ENCODE measurements at places on chromosomes 6 and 20.

GRCh38 chr6:34958734-34959133 lies 69.7 kb downstream of the ANKS1A start:
- DNase-seq: no peak

GRCh38 chr6:128601060-128601459 lies 80.7 kb upstream of the PTPRK start:
- DNase-seq: no peak

DNA sequence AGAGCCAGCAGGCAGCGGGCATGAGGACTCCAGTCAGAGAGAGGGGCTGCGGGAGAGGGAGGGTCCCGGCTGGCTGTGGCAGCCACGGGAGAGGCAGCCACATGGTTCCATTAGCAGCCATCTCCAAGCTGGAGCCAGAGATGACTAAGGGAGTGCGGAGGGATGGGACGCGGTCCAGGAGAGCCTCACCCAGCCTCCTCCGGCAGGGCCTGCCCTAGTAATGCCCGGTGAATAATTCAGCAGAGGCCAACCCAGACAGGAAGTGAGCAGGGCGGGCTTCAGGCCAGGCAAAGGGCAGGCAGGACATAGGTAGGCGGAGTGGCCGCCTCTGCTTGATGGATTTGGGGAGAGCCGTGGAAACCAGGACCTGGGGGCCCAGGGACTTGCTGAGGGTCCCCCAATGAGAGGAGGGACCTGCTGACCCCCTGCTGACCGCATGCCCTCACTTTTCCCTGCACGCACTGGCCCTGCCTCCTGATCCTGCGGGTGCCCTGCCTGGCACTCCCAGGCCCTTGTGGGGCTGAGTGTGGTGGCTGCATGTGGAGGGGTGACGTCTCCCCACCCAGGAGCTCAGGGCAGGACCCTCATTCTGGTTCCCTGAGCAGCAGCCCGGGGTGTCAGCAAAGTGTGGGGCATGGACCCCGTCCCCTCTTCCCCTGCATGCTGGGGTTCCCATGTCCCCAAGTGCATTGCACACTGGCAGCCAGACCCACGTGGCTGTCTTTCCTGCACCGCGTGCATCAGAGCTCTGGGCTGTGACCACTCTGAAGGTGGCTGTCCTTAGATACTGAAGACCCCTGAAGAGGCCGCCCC lies 51.8 kb upstream of the SLCO4A1 start:
- no peak for DNase-seq

DNA sequence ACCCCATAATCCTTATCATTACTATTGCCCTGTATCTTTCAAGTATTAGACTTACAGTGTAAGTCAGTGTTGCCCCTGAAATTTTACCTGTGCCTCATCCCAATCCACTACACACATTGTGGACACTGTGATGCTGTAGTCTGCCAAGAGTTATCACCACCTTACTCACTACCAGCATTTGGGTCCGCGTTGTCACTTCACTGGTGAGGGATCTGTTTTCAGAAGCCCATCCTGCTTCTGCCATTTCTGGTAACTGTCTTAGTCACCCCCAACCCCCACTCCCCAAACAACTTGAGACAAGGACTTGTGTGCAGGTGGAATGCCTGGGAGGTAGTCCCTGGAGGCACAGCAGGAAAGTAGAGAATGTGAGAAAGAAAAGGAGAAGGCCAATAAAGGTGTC lies 6.0 kb upstream of the RAB44 start:
- no peak for DNase-seq

GRCh38 chr6:40948570-40948969 lies 90.5 kb downstream of the UNC5CL start:
- DNase-seq: no peak
